ENCODE measurements at places on chromosomes 6 and 20.

DNA sequence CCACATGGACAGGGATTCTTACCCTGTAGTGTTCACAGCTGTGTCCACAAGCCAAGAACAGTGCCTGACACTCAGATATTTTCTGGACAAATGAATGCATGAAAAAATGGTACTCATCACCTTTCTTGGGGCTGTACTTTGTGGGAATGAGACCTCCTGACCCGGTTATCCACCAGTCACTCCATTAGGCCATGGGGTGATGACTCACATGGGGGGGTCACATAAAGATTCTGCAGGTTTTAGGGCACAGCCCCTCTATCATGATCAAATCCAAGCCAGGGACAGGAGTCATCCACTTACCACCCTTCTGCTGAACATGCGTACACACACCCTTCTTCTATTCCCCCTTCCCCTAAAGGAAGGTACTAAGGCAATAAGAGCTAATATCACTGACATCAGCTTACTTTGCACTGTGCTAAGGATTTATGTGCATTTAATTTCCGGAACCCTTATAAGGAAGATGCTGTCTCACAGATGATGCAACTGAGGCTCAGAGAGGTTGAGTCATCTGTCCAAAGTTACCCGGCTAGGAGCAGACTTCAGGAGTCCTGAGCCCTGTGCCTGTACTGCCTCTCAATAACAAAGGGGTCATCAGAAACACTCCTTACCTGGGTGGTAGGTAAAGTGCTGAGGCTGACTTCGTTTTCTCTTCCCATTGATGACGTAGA is 107.8 kb downstream of the NFATC2 start:
- no peak for DNase-seq

DNA sequence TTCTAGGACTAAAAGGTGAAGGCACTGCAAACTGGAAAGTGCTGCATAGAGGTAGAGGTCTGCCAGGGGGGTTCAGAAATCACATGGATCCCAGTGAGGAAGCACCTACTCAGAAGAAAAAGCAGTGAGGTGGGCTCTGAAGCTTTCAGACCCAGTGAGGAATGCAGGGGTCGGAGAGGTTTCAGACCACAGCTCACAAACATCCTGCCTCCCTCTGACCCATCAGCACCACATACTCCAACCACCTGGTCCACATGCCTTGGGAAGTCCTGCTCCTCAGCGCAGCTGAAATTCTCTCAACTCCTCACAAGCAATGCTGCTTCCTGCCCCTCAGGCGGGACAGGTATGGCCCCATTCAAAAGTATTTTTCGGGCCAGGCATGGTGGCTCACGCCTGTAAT is 20.2 kb downstream of the MRPL14 start:
- DNase-seq = no peak

- no peak for DNase-seq
Observed at GRCh38 chr6:24831771-24832716, 33.3 kb upstream of the ARMH2 start.

DNA sequence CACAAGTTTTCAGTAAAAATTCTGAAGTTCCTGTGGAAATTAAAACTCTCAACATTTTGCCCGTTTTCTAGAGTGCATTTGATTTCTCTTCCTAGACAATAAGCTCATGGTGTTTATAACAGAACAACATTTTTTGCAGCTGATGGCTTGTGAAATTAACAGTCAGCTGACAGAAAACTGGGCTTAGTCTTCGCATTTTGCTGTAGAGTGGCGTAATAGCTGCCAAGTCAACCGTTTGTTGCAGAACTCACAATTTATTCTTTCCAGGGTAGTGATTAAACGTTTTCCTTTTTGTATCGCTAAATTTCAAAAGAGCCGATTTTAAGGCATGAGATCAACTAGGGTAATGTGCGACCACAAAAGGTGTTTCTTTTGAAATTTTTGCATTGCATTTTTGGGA is 1.4 kb downstream of the SPO11 start:
- no peak for DNase-seq

All from GOT3 (cell line).